ENCODE measurements at places on chromosomes 4 and X.
A peak's percentile ranks its signal among the peaks of the same experiment; 100 is the strongest.

- DNase-seq, result peak; percentile 7
Observed at GRCh38 chr4:30380404-30380998, 339.7 kb upstream of the PCDH7 start.

GRCh38 chr4:5134620-5135019 lies 83.3 kb downstream of the STK32B start:
- no peak for DNase-seq

GRCh38 chr4:162782778-162783525 lies 383.7 kb downstream of the NAF1 start:
- DNase-seq, result no peak

GRCh38 chr4:151729731-151730559 lies 30.9 kb downstream of the GATB start:
- DNase-seq, result no peak

DNA sequence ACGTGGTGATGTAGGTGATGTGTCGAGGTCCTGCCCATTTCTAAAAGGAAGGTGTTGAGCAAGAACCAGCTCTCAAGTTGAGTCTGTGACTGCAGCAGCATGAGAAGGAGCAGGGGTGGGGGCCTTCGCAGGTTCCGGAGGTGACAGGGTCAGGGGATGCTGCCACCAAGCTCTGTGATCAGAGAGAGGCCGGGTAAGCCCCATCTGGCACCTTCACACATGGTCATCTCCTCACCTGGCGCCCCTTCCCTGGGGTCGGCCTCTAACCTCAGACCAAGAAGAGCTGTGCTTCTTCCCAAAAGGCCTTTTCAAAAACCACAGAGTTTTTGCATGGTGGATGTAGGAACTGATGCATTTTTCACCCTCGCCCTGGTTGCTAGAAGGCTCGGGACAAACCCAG lies 137.6 kb downstream of the CPZ start:
- DNase-seq, result no peak

DNA sequence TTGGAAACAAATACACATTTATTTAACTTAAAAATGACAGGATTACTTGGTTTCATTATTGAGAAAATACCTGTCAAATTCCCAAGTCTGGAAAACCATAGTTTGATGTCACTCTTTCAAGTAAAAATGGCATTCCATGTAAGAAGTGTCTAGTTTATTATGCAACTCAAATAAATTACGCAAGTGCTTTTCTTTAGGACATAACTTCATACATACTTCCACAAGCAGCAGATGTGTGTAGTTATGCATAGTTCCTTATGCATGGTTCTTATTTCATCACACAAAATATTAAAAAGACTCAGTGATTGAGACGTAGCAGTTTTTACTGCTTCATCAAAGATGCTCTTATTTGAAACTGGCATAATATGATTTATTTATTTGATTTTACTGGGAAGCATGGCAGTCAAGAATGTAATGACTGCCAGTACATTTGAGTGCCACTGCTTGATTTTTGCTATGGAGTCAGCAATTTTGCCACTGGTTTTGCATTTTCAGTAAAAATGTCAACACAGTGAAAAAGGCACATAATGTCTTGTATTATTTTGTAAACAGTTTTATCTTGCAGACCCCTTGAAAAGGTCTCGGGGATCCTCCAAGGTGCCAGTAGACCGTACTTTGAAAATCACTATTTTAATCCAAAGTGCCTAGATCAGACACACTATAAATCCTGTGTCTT lies 62.1 kb downstream of the CLCN3 start:
- DNase-seq, result no peak

GRCh38 chrX:66408507-66408906 lies 230.4 kb downstream of the EDA2R start:
- no peak for DNase-seq

DNA sequence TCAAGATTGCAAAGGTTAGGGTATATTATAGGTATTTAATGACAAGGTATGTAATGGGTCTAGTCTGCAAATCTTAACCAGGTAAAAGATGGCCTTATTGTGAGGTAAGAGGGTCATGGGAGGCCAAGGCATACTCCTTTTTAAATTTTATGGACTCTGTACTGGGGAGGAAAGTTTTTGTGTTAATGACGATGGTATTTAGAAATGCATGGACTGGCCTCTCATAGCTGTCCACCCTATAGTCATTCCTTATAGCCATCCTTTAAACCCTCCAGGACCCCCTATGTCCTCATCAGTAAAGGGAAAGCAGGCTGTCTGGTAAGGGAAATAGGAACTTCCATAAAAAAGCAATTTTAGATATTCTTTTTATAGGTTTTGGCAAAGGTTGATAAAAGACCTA lies 1.5 kb downstream of the AIMP1 start:
- no peak for DNase-seq

GRCh38 chr4:6019316-6020263 lies 1.4 kb upstream of the C4orf50 start:
- peak; percentile 27 for DNase-seq

DNA sequence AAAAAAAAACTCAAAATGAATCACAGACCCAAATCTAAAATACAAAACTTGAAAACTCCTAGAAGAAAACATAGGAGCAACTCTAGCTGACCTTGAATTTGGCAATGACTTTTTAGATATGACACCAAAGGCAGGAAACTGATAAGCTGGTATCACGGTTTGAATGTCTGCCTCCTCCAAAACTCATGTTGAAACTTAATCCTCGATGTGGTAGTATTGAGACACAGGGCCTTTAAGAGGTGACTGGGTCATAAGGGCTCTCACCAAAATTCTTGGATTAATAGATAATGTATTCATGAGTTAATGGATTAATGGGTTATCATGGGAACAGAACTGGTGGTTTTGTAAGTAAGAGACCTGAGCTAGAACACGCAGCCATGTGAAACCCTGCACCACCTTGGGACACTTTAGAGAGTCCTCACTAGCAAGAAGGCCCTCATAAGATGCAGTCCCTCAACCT lies 40.5 kb downstream of the FRYL start:
- no peak for DNase-seq

DNA sequence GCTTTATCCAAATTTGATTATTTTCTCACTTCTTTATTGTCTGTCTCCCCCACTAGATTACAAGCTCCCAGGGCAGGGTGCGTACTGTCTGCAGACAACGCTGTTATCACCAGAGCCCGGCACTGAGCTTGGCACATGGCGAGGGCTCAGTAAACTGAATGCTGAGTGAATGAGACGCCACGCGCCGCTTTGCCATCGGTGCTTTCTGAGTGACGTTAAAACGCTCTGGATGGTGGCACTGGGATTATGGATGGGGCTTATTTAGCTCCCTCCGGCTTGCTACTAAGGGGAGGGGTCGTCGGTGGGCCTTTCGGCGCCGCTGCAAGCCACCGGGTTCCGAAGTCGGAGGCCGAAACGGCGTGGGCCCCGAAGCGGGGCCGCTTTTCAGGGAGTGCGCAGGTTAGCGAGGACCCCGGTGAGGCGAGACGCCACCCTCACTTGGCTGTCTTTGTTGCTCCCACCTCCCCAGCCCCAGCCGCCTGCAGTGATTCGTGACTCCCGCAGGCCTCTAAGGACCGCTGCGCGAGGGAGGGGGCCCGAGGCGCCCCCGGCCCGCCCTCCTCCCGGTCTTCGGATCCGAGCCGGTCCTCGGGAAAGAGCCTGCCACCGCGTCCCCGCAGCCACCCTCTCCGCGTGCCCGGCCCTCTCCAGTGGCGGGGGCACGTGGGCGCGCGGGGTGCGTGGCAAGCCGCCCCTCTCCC lies 569 bp upstream of the FHL1 start:
- peak; percentile 42 for DNase-seq

DNA sequence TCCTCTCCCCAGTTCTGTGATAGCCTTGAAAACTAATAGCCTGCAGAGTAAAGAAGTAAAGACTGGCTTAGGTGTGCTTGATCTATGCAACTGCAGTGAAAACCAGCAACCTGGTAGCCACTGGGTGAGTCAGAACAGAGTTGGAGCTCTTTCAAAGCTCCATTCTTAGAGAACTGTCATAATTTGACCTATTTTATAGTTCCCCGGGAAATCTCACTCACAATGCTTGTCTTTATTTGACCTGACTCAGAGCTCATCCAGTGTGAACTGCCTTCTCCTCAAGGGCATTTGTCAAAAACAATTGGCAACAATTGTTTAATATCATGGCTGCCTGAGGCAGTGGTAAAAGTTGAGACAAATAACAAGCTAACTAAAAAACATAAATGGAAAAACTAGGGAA lies 213.0 kb upstream of the NHS start:
- DNase-seq, result no peak

GRCh38 chrX:25968920-25969319 lies 169.2 kb upstream of the MAGEB18 start:
- DNase-seq, result no peak

- no peak for DNase-seq
Observed at GRCh38 chr4:94934864-94935263, 177.1 kb downstream of the BMPR1B start.

GRCh38 chr4:165351359-165352130 lies 24.1 kb downstream of the MSMO1 start:
- DNase-seq, result no peak

DNA sequence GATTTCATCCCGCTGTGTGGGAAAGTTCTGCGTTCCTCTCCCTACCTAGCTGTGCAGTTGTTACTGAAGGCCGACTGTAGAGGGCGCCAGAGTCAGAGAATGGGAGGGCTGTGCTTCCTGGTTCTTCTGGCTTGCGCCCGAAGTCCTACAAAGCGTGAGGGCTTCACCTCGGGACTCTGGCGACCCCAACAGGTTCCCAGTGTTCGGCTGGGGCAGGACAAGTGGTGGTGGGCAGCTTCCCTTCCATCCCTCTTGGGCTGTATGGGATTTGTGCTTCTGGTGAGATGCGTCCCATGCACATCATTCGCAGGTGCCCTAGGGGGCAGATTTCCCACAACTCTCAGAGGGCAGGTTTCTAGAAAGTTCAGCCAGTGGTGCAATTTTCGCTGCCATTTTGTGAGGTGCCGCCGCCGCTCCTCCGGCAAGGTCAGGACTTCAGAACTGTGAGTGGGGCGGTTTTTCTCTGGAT lies 27.3 kb downstream of the CT45A1 start:
- DNase-seq, result peak; percentile 66

- DNase-seq, result peak; percentile 40
Observed at GRCh38 chr4:76198411-76199237, 15.0 kb downstream of the SCARB2 start.

DNA sequence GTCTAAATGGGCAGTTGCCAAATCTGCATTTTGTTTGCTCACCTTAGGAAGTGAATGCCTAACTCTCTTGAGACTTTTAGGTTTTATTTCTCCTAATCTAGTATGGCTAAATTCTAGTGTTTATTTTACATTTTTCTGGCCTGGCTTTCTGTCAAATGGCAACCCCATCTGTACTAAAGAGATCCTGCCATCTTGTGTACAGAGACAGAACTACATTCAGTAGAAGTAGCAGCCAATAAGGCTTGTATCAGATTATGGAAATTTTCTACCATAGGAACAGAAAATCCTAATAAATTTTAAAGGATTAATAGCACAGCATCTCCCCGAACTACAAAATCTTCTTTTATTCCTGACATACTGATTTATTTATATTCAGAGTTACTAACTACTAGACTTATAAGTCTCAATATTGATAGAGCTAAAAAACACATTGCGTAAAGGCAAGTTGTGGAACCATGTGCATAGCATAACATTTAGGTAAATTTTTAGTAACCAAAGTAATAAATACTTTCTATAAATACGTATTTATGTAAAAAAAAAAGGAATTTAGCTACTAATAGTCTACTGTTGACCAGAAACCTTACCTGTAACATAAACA lies 45.5 kb downstream of the TMEM144 start:
- no peak for DNase-seq

DNA sequence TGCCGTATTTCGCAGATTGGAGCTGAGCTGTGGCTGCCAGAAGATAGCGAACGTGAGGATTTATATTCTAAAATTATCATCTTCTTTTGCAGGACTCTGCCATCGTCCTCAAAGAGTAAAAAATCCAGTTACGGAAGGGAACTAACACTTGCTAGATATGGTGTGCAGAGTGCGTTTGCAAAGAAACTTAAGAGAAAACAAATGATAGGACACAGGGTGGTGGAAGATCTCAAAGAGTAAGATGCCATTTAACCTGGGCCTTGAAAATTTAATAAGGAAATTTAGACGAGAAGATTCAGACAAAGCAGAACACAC lies 566 bp downstream of the LARP7 start:
- no peak for DNase-seq

GRCh38 chr4:59175617-59176016 lies 2024.5 kb upstream of the ADGRL3 start:
- DNase-seq, result no peak

GRCh38 chrX:155211208-155211607 lies 5.1 kb upstream of the VBP1 start:
- no peak for DNase-seq

DNA sequence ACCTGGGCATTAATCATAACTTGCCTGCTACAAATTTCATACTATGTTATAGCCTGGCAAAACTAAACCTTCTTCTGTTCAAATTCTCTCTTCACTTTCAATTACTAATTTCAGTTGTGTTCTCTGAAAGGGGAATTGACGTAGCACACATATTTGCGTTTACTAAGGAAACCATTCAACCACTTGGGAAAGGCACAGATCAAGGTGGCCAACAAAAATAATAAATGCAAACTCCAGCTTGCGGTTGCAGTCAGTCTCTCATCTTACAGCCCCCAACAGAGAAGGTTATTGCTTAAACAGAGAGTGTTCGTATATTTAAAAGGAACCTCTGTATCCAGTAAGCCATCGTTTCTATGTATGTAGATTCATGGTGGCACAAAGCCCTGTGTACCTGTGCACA lies 4.0 kb downstream of the SRPX start:
- no peak for DNase-seq

DNA sequence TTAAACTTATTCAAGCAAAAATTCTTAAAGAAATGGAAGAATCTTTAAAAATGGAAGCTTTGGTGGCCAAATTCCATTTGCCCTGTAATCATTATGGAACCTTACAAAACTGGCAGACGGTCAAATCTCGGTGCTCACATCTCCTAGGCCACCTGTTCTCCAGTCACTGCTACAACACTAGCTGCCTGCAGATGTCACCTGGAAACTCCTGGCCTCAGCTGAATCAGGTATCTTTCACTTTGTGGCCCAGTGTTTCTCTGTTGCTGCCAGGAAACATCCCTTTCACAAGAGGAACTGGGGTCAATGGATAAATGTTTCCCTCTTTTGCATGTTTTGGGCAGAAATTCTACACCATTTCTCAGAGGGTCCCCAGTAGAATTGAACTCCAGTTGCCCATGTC lies 4.2 kb upstream of the CXCL3 start:
- no peak for DNase-seq

DNA sequence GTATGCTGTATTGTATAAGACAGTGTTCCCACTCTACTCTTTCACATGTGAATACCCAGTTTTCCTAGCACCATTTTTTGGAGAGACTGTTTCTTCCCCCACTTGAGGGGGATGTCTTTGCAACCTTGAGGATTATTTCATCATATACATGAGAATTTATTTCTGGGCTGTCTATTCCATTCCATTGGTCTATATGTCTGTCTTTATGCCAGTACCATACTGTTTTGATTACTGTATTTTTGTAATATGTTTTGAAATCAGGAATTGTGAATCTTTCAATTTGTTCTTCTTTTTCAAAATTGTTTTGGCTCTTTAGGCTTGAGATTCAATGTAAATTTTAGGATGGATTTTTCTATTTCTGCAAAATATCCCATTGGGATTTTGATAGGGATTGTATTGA lies 15.8 kb upstream of the LHFPL1 start:
- DNase-seq, result no peak

GRCh38 chr4:181670506-181670905 lies 572.7 kb upstream of the TENM3 start:
- DNase-seq, result no peak

- DNase-seq, result no peak
Observed at GRCh38 chrX:9663216-9663615, 102.4 kb downstream of the GPR143 start.
